Pancreas (tissue), 10 donors: ENCODE measurements at places on chromosomes 5 and 9. TPM values are rescaled to one million over a fixed set of nuclear protein-coding genes. Genes with fewer than 3 reads are reported as not detected.

DNA sequence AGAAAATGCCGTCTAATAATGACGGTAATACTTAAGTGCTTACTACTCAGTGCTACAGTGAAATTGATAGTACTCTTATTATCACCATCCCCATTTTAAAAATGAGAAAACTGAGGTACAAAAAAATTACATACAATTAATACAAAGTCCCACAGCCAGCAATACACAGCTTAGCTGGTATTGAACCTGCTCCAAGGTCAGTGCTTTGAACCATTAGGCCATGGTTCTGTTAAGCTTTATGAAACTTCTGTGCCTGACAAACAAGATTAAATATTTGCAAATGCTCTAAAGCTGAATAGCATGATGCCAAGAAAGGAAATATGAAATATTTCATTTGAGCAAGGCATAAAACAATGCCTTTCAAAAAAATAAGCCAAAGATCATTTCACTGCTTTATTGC is 357.2 kb downstream of the ARRDC3 start:
- H3K27ac ChIP-seq: no peak overlapping the region
- no peak for DNase-seq
- H3K4me1 ChIP-seq: peaks cover 8% of the 10 kb centered on the region
- H3K27me3 ChIP-seq: no peaks in the 10 kb centered on the region

The C5orf63 gene
- total RNA-seq: 2.3 TPM

DNA sequence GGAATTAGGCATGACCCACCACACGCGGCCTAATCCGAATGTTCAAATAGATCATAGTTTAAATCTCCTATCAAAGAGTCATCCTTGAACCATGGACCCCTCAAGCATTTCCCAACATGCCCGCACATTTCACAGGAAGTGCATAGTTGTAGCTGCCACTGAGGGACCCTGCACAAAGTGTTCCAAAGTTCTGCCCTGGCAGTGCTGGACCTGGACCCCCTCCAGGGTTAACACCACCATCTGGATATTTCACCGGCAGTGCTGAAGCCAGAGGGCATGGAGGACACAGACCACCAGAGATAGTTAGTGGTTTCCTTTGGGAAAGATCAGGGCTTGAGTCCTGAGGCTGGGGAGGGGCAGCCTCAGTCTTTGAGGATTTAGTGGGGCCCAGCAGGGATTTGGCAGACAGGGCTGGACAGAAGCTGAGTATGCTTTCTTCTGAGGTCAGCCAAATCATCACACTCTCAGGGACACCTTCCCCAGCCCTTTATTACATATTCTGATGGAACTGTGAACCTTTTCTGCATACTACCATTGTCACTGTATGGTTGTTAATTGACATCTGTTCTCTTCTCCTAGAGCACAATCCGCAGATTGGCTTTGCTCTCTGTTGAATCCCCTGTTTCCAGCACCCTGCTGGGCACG is 143.6 kb upstream of the EFNA5 start:
- no peak overlapping the region for H3K4me3 ChIP-seq
- H3K27me3 ChIP-seq: no peaks in the 10 kb centered on the region
- H3K36me3 ChIP-seq: no peaks in the 10 kb centered on the region
- H3K27ac ChIP-seq: no peak overlapping the region
- no peak for DNase-seq
- H3K4me1 ChIP-seq: no peaks in the 10 kb centered on the region

The TAF1L gene
- total RNA-seq: not detected

The CTNND2 gene
- total RNA-seq: 36.2 TPM

DNA sequence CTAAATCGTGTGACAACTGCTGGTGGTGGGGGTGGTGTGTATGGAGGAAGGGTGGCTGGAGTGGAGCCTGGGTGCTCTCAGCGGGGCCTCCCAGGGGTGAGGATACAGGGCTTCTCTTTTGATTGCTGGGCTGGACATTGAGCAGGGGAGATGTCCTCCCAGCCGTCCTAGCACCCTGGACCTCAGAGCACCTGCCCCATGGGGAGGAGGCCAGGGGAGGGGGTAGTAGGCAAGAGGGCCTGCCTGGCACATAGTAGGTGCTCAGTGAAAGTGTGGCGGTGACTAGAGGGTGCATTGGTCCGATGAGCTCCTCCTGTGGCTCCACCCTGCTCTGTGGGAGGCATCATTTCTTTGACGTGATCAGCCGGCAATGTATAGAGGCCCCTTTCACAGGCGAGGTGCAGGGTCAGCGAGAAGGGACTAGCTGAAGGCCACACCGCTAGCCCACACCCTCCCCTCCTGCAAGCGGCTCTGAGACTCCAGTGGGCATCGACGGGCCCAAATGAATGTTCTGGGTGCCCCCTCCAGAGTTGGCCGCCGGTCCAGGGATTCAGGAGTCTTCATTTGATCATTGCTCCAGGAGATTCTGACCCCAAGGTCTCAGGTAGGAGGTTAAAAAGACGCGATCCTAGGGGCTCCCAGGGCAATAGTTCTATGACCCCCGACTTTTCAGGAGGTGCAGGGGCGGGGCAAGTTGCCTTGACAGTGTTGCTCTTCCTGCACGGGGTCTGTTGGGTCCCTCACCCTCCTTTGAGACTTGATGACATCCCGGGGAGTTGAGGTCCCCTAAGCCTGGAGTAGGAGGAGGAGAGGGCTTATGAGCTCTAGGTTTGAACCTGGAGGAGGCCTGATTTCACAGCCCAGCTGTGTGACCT is 255.5 kb downstream of the PBX3 start:
- H3K4me3 ChIP-seq: no peak overlapping the region
- H3K27ac ChIP-seq: no peak overlapping the region

The IL4 gene
- total RNA-seq: not detected
